ENCODE measurements at places on chromosomes 1 and 21.

DNA sequence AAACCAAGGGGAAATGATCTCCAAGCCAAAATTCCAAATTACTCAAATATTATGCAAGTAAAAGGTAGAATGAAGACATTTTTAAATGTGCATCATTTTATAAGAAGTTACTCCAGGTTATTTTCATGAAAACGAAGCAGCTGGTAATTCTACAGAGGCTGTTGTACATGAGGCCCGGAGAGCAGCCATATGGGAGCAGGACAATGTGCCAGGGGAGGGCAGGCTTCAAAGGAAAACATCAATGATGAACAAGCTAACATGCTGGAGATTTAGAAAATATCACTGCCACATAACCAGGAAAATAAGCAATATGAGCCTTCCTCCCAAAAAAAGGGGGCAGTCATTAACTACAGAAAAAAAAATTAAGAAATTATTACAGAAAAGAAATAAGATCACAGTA lies 109.1 kb downstream of the TIAM1 start:
- no peak for DNase-seq

- no peak for DNase-seq
These were observed 108.1 kb upstream of the COG2 start for GRCh38 chr1:230534224-230534623.

DNA sequence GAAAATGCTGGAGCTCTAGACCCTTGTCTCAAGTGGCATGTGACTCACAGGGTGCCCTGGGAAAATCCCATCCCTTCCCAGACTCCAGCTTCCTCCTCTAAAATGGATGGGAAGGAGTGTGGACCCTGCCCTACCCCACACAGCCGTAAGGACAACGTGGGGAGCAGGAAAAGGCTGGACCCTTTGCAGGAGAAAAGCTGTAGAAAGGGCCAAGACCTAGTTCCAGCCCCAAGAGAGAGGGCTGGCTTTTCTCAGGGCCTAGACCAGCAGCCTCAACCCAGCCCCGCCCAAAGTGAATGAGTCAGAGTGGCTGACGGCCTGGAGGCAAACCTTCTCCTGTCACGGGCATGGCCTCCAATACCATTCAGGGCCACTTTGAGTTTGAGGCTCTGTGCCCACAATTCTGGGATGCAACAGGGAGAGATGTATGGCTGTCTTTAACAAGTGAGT lies 1.1 kb downstream of the LAMB3 start:
- DNase-seq = peak; percentile 99

GRCh38 chr1:62175568-62176179 lies 19.0 kb upstream of the L1TD1 start:
- peak; percentile 72 for DNase-seq

DNA sequence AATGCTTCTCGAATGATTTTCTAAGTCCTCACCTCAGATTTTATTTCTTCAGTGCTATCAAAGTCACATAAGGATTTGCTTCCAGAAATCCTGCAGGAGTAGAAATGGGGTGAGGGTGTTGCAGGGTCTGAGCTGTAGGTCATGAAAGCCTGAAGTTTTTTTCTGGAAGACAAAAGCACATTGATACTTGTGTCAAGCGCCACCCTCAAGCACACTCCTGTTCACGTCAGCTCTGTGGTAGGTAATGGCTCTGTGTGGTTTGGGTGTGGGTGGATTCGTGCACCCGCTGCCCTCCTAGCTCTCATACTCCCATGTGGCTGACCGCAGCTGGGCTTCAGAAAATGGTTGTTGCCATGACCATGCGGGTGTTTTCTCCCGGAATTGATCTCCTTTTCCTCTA lies 39.9 kb downstream of the AKNAD1 start:
- peak; percentile 63 for DNase-seq

- DNase-seq = no peak
These were observed 519.7 kb downstream of the KCNT2 start for GRCh38 chr1:196088541-196088940.

- no peak for DNase-seq
These were observed 86.4 kb downstream of the PLXNA2 start for GRCh38 chr1:208157769-208158168.

- DNase-seq = no peak
These were observed at the start of gene OPRD1 for GRCh38 chr1:28811766-28812668. Gene OPRD1 (plus strand): TSS chr1:28812170. CDS start chr1:28812384, 214 bp downstream.

DNA sequence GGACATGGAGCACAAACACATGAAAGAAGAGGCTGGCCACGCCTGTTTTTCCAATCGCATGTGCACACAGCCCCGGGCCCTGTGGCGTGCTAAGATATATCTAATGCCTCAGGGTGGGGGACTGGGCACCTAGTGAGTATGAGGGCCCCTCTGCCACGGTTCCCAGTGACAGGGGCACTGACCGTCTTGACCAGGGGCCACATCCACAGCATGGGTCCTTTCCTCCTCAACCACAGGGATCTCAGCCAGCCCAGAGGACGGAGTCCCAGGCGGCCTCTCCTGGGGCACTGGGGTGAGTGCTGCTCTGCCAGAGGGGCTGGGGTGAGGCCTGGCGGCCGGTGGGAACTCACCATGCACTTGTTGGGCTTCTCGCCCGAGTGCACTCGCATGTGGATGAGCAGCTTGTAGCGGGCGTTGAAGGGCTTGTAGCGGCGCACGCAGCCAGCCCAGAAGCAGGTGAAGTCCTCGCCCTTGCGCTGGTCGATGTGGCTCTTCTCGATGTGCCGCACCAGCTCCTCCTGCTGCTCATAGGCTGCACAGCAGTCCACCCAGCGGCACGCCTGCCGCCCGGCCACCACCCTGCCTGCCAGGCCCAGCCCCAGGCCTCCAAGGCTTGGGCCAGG lies 134.7 kb downstream of the DMRTB1 start:
- DNase-seq = no peak

DNA sequence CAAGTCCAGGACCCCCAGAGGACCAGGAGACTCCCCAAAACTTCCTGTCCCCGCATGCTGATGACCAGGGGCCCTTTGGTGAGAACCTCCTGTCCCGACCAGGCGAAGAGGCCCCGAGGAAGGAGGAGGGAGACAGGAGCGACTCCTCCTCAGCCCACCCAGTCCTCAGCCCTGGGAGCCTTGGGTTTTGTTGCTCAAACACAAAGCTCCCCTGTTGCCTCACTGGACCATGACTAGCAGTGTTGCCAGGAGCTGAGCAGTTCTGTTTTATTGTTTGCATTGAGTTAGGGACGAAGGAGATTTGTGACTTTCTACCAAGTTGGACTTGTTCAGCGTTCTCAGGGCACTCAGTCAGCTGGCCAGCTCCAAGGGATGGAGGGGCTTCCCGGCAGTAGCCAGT lies 10.0 kb downstream of the UMODL1 start:
- DNase-seq = no peak

DNA sequence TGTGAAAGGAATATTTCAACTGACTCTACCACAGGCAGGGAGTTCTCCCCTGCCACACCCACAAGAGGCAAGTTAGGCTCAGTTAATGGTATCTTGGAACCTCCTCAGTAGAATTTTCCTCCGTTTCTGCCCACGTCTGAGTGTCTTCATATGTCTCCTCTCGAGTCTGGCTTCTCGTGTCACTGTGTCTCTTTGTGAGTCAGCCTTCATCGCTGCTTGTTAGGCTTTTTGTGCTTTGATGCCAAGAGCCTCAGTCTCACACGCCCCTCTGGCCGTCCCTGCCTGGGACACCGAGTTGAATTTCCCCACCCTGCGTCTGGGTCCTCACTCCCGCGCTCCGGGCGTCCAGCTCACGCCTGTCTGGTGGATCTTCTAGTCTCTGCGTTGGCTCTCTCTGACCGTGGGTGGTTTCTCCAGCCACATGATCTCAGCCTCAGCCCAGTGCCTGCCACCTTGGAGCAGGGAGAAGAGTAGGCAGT lies 125.7 kb upstream of the GADD45A start:
- peak; percentile 42 for DNase-seq

- peak; percentile 48 for DNase-seq
These were observed 200.0 kb downstream of the MATN1 start for GRCh38 chr1:30523055-30524020.
